ENCODE measurements at places on chromosomes 16 and 17.

DNA sequence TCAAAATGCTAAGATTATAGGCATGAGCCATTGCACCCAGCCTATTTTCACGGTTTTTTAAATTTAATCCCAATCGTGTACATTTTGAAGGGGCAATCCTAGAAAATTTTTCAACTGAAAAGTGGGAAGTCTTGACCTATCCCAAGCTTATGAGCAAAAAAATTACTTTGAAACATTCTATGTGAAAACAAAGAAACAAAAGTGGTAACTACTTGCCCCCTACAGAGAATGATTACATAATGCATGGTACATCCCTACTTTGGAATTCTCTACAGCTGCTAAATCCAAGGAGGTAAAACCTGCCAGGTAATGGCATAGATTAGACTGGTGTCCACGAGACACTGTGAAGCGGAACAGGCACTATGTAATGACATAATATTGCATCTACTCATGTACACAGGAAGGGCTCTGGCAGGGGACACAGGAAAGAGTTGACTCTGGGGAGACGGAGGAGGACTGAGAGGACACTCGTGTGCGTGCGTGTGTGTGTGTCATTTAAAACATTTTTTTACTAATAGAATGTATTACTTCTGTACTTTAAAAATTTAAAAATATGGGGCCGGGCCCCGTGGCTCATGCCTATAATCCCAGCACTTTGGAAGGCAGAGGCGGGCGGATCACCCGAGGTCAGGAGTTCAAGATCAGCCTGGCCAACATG is 15.7 kb downstream of the ASGR2 start:
- no peak for DNase-seq

DNA sequence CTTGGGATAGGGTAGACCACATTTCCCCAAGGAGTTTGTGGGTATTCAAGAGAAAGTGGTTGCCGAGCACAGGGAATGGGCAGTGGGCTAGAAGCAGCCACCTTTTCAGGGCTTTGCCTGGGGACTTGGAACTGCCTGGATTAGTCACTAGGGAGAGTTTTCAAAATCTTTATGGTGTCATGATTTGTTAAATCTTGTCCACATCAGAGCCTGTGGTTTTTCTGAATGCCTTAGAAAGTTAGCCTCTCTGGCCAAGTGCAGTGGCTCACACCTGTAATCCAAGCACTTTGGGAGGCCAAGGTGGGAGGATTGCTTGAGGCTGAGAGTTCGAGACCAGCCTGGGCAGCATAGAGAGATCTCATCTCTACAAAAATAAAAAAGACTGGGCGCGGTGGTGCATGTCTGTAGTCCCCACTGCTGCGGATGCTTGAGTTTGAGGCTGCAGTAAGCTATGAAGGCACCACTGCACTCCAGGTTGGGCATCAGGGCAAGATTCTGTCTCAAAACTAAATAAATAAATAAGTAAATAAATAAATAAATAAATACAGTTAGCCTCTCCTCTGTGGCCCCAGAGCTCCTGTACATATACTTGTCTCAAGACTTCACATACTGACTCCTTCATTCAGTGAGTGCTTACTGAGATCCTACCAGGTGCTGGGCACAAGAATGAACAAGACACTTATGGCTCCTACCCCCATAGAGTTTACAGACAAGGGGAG is 76.3 kb upstream of the HNF1B start:
- DNase-seq = no peak

DNA sequence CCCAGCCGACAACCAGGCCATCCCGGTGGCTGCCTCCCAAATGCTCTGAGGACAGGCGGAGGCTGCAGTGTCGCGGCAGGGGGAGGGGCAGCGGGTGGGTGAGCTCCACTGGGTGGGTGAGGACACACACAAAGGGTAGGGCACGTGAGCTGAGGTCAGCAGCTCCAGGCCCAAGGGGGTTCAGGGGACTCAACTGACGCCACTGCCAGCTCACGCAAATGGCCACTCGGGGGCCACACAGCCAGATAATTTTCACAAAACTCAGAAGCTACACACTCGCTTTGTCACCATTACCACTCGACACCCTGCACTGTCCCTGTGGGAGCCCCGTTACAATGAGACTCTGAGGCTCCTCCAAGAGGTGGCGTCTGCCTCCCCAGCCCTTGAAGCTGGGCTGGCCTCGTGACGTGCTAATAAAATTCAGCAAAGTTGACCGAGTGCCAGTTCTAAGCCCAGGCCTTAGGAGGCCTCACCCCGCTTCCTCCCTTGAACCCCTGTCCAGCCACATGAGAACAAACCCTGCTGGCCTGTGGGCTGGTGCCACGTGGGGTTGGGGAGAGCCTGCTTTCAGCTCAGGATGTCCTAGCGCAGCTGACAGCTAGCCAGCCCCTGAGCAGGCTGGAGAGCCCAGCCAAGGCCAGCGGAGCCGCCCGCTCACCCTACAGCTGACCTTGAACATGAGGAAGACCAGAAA is 56.9 kb downstream of the RMI2 start:
- no peak for DNase-seq

DNA sequence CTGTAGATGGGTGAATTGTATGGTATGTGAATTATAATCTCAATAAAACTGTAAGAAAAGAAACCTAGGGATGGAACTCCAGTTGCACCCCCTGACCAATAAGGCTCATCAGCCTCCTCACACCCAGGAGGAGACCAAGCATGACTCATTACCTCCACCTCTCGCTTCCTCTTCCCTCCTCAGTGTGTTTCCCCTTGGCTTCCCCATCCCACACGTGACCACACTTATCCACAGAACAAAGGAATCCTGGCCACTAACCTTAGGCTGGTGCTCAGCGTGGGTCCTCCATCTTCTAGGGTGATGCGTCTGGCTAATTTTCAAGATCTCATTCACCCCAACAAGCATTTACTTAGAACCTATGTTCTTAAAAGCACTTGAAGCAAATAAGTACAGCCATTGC is 36.2 kb upstream of the MAP3K14 start:
- DNase-seq = no peak

DNA sequence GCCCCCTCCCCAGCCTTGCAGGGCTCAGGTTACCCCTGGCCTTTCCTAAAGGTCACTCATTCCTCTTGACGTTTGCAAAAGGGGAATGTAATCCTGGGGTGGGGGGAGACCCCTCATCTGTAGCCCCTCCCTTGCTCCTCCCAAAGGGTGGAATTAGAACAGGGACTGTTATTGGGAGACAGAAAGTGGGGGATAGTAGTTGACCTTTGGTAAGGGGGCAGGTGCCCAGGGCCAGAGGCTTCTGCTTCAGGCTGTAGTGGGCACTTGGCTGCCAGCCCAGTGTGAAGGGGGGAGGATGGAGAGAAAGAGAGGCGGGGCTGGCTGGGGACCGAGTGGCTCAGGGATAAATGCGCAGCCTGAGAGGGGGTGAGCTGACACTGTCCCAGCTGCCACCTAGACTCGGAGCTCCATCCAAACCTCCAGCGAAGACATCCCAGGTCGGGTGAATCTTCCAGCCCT is at the start of gene ENO3:
Gene ENO3 (plus strand): TSS at position 374 of the 459 bp plus-strand sequence. CDS start 711 bp downstream, outside the sequence.
- DNase-seq = no peak

GRCh38 chr17:66691644-66692420 is 143.1 kb upstream of the CACNG5 start:
- DNase-seq = peak; percentile 98

Data from brain (organoid and tissue), 16 donors.